ENCODE measurements at places on chromosomes 12 and 14. TPM values are rescaled to one million over a fixed set of nuclear protein-coding genes. Genes with fewer than 3 reads are reported as not detected.

Gene GPR135
- 3.5 TPM for total RNA-seq

DNA sequence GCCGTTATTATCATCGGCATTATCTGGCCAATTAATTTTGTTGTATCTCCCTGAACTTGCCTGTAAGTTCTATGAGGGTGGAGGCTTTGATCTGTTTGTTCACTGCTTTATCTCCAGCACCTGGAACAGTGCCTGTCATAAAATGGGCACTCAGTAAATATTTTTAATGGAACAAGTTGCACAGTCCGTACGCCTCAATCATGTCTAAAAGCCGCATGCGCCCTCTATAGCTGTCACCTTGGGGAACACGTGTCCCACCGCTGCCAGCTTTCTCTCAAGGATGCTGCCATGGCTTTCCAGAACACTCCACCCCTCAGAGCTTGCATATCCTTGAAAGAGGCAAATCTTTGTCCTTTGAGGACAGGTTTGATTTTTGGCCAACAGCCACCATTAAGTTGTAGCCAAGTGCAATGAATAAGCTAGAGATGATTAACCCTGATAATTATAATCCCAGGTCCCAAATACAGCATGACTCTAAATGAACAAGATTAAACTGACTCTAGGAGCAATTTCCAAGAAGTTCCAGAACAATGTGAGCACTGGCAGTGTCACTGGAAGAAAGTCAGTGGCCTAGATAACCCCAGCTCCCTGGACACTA lies 55.1 kb downstream of the ERH start:
- no peak for DNase-seq

DNA sequence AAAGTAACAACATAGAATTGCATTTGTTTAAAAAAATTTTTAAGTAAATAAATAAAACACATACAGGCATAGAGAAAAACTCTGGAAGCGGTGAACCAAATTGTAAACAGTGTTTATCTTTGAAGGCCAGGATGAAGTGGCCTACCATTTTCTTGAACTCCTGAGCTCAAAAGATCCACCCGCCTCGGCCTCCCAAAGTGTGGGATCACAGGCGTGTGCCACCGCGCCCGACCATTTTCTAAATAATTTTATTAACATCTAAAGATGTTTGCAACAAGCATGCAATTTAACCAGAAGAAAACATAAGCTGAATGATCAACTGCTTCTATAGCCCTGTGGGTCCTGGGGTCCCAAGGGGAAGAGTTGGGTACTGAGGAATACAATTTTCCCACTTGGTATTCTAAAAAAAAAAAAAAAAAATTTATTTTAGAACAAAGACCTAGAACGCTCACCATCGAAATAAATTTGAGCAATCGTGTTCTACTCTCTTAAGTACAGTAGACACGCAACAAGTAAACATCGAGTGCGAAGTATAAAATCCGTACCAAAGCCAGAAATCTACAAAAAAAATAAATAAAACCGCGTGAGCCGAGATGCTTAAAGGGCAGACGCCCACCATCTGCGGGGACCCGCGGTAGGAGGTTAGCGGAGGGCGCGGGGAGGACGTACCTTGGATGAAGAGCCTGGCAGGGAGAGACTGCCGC lies 484 bp downstream of the MIS18BP1 start:
- DNase-seq: no peak

DNA sequence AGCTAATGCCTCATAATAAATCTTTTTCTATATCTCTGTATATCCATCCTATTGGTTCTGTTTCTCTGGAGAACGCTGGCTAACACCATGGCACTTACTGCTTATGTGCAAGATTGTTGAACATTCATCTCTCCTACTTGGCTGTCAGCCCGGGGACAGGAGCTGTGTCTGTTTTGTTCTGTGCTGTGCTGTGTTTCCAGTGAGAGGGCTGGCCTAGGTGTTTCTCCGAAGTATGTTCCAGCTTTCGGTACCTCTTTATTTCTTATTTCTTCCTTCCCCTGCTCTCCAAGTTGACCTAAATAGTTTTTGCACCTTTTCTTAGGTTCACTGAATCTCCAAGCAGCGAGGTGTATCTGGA lies 18.8 kb upstream of the NR4A1 start:
- DNase-seq: peak; percentile 86

DNA sequence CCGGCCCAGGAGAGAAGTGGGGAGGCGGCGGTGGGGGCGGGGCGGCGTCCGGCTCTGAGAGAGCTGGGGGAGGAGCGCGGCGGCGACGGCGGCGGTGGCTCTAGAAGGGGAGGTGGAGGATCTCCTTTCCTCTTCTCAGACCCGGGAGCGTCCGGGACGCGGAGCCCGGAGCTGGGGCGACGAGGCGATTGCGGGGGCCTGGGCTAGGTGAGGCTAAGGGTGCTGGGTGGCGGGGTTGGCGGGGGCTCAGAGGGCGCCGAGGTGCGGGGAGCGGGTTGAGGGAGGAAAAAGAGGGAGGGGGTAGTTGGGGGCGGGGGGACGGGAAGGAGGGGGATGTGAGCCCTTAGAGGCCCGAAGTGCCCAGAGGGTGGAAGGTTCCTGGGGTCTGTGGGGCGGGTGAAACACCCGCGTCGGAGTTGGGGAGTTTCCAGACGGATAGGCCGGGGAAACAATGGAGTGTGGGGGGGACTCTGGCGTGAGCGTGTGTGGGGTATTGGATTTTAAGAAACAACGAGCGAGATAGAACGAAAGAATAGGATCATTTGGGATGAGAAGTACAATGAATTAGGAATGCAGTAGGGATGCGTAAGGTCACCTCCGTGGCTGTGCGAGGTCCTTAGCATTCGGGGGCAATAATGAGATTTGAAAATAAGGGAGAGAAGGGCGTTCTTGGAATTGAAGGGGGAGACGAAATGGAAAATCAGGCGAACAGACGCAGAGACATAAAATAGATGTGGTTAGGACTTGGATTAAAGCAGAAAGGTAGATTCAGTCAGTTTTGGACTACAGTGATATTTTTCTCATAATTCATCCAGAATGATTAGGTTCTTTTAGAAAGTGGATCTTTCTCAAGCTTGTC lies at the start of gene SPATS2:
Gene SPATS2 (plus strand): TSS at position 82 of the 859 bp plus-strand sequence. CDS start 93,551 bp downstream, outside the sequence.
- DNase-seq: peak; percentile 99

DNA sequence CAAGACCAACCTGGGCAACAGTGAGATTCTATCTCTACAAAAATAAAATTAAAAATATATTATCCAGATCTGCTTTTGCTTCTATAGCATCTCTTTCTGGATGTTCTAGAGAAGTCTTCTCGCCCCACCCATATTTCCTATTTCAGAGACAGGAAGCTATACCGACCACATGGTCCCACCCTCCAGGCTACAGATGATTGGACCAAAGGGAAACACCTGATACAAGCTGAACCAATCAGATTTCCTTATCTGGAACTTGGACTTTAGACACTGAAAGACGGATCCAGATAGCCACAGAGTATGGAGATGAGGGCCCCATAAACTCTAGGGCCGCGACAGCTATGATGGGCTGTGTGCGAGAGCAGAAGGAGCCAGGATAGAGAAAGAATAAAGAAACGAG lies 48.7 kb downstream of the CCDC60 start:
- DNase-seq: no peak

DNA sequence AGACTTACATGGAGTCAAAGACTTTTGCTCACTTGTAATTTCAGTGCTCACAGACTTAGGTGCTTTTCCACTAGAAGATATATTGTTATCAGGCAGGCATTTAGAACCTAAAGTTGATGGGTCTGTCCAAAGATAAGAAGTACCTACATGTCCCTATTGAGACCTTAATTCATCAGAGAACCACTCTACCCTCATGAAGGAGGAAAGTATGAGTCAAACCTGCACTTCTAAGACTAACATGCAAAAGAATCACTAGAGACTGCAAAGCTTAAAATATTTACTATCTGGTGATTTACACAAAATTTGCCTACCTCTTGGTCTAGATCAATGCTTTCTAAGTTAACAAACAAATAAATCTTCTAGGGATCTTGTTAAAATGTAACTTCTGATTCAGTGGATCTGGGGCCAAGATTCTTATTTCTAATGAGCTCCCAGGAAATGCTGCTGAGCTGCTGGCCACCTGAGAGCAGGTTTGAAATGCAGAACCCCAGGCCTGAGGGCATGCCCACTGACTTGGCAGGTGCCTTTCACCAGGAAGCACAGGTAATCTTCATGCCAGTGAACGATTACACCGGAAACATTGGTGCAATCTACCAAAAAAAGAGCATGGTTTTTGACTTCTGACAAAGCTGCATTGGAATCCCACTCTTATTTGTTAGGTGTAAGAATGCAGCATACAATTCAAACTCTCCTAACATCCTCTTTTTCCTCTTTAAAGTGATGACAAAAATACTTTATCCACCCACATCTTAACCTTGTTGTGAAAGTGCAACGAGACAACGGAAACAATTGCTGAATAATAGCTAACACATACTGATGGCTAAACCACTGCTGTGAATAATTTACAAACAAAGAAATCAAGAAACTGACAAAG lies 214.2 kb downstream of the ADAMTS20 start:
- no peak for DNase-seq

GRCh38 chr12:4850857-4851380 lies 58.8 kb upstream of the KCNA1 start:
- DNase-seq: no peak

- no peak for DNase-seq
Measured at GRCh38 chr12:79557690-79558315, 133.0 kb downstream of the PAWR start.

Measured in lower leg skin (tissue), 4 donors.